CD8-positive, alpha-beta memory T cell (primary cell): ENCODE measurements at places on chromosomes 2 and 18. TPM values are rescaled to one million over a fixed set of nuclear protein-coding genes. Genes with fewer than 3 reads are reported as not detected.

GRCh38 chr18:36496022-36496421 is 198.5 kb downstream of the FHOD3 start:
- H3K36me3 ChIP-seq, result no peaks in the 10 kb centered on the region
- no peaks in the 10 kb centered on the region for H3K27me3 ChIP-seq
- no peak overlapping the region for H3K27ac ChIP-seq
- no peak for DNase-seq
- H3K4me1 ChIP-seq, result no peaks in the 10 kb centered on the region

DNA sequence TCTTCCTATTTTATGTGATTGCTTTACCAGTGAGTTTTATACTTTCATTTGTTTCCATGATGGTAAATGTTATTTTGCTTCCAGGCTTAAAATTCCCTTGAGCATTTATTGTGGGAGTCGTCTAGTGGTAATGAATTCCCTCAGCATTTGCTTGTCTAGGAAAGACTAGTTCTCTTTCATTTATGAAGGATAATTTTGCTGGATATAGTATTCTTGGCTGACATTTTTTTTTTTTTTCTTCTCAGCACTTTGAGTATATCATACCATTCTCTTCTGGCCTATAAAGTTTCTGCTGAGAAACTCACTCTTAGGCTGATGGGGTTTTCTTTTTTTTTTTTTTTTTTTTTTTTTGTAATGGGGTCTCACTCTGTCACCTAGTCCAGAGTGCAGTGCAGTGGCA is 99.1 kb downstream of the EDAR start:
- H3K4me3 ChIP-seq, result no peak overlapping the region
- no peaks in the 10 kb centered on the region for H3K36me3 ChIP-seq
- no peaks in the 10 kb centered on the region for H3K27me3 ChIP-seq
- H3K27ac ChIP-seq, result no peak overlapping the region

DNA sequence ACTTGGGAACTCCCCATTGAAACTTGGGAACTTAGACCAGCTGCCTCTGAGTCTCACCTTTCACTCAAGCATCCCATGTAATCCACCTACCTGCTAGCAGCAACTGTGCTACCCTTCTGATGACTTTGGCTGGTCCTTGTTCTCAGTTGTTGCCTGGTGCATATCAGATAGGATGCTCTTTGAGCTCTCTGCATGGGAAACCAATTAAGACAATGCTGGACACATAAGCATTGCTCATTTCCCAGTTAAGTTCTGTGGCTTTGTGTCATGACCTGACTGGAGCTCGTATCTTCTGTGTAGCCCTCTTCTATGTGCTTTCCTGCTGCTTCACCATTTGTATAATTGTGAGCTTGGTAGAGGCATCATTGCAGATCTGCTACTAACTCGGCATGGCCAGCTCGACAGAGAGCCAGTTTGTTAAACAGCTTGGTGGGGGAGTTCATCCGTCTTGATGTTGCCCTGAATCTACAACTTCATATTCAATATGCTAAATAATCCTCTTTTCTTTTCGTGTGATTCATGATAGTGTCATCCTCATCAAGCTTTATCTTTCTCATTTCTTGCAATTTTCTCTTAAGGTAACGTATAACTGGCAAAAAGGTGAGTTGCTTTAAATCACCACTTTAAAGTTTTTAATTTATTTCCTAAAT is 447.5 kb upstream of the SLC14A2 start:
- no peak overlapping the region for H3K4me3 ChIP-seq
- DNase-seq, result no peak
- H3K27me3 ChIP-seq, result no peaks in the 10 kb centered on the region
- H3K36me3 ChIP-seq, result no peaks in the 10 kb centered on the region
- H3K4me1 ChIP-seq, result no peaks in the 10 kb centered on the region

DNA sequence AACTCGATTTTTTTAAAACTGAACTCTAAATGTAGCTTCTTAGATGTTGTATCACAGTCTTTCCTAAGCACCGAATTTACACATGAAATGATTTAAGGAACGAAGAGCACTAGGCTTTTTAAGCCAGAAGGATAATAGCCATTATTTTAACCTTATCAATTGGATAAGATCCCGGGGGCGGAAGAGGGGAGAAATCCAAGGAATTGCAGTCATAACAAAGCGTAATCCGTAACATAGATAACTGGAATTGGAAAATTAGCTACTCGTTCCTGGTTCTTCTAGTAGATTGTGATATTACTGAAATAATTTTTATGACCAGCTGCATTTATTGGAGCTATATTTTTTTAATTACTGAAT is 988 bp upstream of the KANSL1L start:
- no peak for DNase-seq
- peaks cover 11% of the 10 kb centered on the region for H3K4me1 ChIP-seq
- H3K36me3 ChIP-seq, result no peaks in the 10 kb centered on the region
- no peak overlapping the region for H3K4me3 ChIP-seq

GRCh38 chr2:192151853-192152252 is 42.9 kb downstream of the TMEFF2 start:
- H3K27me3 ChIP-seq, result no peaks in the 10 kb centered on the region
- H3K4me3 ChIP-seq, result no peak overlapping the region
- DNase-seq, result no peak

MOGAT1 gene
- total RNA-seq, result not detected

NMS gene
- not detected for total RNA-seq

EFEMP1 gene
- total RNA-seq, result not detected

AQP12B gene
- total RNA-seq, result not detected
